NCI-H1105 treated with DMSO at 0.1 percent for 48 hours (cell line): ENCODE measurements at places on chromosomes 5 and 9.

DNA sequence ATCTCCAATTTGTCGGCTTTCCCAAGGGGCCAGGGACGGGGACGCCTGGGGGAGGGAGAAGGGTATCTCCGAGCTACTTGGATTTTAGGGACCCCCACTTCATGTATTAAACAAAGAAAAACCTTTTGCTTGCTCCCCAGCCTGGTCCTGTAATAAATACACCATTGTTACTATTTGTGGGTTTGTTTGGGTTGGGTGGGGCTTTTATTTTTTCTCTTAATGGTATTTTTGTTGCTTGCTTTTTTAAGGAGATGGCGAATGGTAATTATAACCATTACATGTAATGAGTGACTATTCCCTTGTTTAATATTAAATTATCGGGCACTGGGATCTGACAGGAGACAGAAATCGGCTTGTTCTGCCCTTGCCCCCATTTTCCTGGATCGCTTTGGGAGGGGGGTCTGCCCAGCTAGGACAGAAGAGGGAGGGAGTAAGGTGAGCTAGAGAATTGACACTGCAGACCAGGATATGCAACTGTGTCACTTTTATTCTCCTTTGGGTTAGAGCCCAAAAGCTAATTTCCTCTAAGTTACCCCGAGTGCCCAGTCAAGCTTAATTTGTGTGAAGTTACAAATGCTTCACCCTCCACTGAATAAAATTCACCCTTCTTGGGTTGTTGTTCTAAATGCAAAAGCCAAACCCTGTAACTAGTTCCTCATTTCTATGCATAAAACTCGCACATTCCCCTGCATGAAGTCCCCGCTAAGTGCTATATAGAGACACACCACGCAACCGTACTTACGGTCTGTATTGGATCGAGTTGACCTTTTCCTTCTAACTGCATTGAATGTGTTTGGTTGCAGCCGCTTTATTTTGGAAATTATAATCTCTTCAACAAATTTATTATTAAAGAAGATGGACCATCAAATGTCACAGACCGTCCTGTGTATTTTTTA lies 1.6 kb upstream of the ZNF608 start:
- DNase-seq = peak; percentile 43

DNA sequence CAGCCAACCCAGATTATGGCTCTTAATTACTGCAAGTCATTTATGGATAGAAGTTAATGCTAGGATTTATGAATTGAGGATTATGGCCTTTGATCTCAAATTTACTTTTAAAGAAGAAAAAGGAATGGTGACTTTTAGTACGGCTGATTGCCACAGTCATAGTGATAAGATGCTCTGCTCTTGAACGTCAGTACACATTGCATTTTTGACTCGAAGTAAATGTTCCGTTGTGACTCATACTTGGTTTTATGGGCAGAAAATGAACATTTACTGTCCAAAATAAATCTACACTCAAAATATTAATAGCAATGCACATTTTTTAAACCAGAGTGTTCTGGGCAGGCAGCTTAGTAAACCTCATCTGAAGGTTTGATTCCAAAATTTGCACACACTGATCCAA lies 830 bp downstream of the ADAMTSL1 start:
- no peak for DNase-seq

DNA sequence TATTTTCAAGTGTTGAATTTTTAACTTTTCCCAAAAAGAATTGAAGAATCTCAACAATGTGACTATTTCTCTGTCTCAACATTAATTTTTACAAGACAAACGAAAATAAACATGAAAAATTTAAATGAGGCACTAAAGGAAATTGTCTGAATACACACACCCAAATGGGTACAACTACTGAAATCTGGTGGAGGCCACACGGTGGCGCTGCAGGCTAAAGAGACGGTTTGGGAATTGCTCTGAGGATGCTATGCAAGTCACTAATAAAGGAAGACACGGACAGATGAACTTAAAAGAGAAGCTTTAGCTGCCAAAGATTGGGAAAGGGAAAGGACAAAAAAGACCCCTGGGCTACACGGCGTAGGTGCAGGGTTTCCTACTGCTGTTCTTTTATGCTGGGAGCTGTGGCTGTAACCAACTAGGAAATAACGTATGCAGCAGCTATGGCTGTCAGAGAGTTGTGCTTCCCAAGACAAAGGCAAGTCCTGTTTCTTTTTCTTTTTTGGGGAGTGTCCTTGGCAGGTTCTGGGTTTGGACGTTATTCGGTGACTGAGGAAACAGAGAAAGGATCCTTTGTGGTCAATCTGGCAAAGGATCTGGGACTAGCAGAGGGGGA lies at the start of gene PCDHB10:
TSS of gene PCDHB10 (plus strand) at position 244 of the 616 bp plus-strand sequence. CDS start at position 444, 200 bp downstream.
- DNase-seq = no peak

DNA sequence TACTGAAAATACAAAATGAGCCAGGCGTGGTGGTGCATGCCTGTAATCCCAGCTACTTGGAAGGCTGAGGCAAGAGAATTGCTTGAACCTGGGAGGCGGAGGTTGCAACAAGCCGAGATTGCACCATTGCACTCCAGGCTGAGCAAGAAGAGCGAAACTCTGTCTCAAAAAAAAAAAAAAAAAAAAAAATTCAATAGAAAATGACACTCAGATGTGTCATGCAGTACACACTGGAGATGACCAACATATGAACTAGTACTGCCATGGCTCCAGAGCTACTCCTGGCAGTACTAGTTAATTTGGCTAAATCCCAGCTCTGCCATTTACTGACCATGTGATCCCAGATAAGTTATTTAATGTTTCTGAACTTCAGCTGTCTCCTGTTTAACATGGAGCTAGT lies 7.3 kb downstream of the ATOX1 start:
- DNase-seq = no peak

- no peak for DNase-seq
Measured at GRCh38 chr9:116174347-116174746, 20.8 kb downstream of the PAPPA start.

- no peak for DNase-seq
Measured at GRCh38 chr5:133698646-133699526, 86.5 kb upstream of the FSTL4 start.

DNA sequence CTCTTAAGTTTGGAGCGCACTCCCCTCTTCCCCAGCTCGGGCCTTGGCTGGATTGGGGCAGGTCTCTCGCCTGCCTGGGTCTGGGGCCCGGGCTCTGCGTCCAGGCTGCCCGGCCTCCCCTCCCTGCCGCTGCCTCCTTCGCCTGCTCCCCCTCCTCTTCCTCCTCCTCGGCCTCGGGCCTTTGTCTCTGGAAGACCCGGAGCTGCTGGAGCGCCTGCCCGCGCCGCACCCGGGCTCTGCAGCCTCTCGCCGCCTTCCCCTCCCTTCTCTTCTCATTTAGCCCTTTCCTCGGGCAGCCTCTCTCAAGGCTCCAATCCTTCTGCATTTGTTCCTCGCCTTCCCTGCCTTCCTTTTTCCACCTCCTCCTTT lies 218.5 kb downstream of the C9orf50 start:
- DNase-seq = no peak

- peak; percentile 27 for DNase-seq
Measured at GRCh38 chr5:83503662-83504061, 32.1 kb downstream of the VCAN start.

DNA sequence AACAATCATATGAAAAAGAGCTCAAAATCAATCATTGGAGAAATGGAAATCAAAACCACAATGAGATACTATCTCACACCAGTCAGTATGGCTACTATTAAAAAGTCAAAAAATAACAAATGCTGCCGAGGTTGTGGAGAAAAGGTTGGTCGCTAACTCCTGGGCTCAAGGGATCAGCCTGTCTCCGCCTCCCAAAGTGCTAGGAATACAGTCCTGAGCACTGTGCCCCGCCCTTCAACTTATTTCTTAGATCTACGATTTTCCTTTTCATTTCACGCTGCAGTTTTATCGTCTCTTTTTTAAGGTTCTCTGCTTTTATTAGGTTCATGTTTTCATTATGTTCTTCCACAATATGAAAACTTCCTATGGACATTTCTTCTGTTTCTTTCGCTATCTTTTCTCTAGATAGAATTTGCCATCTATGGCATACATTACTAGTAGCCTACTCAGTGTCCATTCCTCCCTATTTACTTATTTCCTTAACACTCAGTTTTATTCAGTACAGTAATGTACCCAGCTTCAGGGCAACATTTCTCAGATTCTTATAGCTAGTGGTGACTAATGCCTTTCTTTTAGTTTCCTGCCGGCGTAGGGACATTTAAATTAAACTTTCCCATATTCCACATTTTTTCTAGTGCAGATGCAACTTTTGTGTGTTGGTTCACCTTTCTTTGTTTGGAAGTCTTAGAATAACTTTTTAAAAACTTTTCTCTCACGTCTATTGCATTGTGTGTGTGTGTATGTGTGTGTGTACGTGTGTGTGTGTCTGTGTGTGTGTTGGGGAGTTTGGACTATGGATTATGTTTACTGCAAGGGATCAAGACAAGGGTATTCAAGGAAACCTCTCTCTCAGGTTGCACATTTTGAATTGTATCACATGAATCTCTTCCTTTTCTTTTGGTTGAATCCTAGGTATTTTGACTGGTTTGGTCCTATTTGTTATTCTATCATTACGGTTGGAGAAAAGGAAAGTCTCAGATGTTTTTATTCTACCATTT lies 21.6 kb upstream of the FBN2 start:
- no peak for DNase-seq

DNA sequence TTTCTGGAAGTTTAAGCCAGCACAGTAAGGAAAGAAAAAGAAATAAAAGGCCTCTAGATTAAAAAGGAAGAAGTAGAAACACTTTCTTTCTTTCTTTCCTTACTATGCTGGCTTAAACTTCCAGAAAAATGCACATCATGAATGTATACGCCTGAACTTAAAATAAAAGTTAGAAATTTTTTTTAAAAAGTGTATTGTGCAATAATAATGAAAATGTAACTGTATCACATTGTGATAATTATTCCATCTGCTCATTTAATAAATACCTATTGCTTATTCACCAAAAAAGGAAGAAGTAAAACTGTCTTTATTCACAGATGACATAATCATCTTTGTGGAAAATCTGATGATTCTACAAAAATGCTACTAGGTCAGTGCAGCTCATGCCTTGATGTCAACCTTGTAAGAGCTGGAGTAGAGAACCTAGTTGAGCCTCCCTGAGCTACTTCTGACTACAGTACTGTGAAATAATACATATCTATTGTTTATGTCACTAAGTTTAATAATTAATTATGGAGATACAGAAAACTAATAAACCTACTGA lies 49.4 kb downstream of the MCTP1 start:
- no peak for DNase-seq

DNA sequence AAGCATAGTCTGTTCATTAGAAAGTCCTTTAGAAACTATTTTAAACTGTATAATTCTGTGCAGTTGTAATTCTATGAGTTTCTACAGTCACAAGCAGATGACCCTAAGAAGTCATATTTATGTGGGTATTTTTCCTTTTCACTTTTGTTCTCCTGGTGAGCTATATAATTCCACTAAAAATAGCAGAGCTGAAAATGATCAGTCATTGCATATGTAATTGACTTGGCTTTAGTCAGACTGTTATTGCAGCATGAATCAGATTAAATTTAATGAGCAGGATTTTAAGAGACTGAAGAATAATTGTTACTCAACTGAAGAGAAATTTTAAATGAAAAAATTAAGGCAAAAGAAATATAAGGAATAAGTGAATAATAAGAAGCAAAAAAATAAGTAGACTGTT lies 108.5 kb downstream of the MTREX start:
- no peak for DNase-seq

- DNase-seq = no peak
Measured at GRCh38 chr5:140986117-140986521, 19.8 kb downstream of the PCDHAC2 start.
